Naive thymus-derived CD4-positive, alpha-beta T cell (primary cell): ENCODE measurements at places on chromosomes 6 and 20. TPM values are rescaled to one million over a fixed set of nuclear protein-coding genes. Genes with fewer than 3 reads are reported as not detected.

The C6orf52 gene
- not detected for total RNA-seq

DNA sequence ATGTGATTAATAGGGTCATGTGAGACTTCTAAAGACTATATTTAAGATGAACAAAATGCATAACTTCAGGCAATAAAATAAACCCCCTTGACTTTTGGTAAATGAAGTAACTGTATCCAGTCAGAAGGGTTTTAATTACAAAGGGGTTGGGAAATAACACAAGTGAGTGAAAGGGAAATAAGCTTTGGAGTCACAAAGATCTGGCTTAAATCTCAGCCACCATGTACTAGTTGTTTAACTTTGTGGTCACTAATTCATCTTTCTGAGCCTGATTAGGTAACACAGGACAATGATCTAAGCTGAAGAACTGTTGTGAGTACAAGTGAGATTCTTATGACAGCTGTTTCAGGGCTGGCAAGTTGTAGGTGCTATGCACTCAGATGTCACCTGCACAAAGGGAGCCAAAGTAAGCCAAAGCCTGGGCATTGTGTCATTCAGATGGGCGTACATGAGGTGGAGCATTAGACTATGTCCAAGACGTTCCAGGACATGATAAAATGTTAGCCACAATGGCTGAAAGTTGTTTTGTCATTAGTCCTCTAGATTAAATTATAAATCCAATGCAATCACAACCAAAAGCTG is 13.8 kb downstream of the TOMM34 start:
- H3K36me3 ChIP-seq = peaks cover 6% of the 10 kb centered on the region
- H3K27ac ChIP-seq = no peak overlapping the region
- no peaks in the 10 kb centered on the region for H3K4me1 ChIP-seq
- H3K27me3 ChIP-seq = no peaks in the 10 kb centered on the region
- H3K4me3 ChIP-seq = no peak overlapping the region

DNA sequence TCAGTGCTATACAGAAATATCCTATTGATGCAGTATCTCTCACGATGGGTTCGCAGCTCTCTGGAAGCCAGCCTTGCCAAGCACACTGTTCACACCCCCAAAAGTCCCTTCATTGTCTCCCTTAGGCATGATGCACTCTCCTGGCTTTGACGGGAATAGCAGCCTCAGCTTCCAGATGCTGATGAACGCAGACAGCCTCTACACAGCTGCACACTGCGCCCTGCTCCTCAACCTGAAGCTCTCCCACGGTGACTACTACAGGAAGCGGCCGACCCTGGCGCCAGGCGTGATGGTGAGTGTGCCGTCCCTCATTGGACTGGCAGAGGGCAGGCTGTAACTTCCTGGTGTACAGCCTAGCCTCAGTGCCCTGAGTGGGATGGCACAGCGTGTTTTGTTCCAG is 60.0 kb upstream of the PBOV1 start:
- H3K4me1 ChIP-seq = no peaks in the 10 kb centered on the region
- H3K27ac ChIP-seq = no peak overlapping the region
- H3K36me3 ChIP-seq = no peaks in the 10 kb centered on the region
- H3K27me3 ChIP-seq = no peaks in the 10 kb centered on the region

DNA sequence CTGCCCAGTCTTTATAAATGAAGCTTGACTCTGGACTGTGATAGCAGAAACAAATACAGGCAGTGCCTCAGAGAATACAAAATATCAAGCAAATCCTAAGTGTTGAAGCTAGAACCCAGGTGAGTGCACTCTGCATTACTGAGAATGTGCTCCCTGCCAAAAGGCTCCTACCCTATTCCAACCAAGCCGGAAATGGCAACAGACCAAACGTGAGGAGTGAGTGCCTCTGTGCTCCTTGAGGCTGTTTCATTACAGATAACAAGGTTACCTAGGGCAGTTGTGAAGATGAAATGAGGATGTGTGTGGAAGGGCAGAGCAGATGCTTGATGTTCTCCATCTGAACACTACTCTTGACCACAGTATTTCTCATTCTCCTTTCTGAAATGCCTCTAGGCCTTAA is 29.3 kb downstream of the SSR1 start:
- no peaks in the 10 kb centered on the region for H3K4me1 ChIP-seq
- no peak overlapping the region for H3K27ac ChIP-seq
- DNase-seq = no peak
- peaks cover 21% of the 10 kb centered on the region for H3K36me3 ChIP-seq
- no peak overlapping the region for H3K4me3 ChIP-seq

- DNase-seq = no peak
- H3K27ac ChIP-seq = no peak overlapping the region
- H3K36me3 ChIP-seq = no peaks in the 10 kb centered on the region
- H3K27me3 ChIP-seq = no peaks in the 10 kb centered on the region
Measured at GRCh38 chr20:52540509-52540908, 348.9 kb upstream of the ZFP64 start.

The HACE1 gene
- total RNA-seq = 16.1 TPM
